NCI-H1092 (cell line): ENCODE measurements at places on chromosomes 2 and 18.

- no peak for DNase-seq
Observed at GRCh38 chr2:114543236-114543766, 100.9 kb downstream of the DPP10 start.

GRCh38 chr18:41972067-41972925, 17.3 kb downstream of the PIK3C3 start:
- no peak for DNase-seq

- no peak for DNase-seq
Observed at GRCh38 chr18:2134364-2134763, 436.9 kb downstream of the METTL4 start.

DNA sequence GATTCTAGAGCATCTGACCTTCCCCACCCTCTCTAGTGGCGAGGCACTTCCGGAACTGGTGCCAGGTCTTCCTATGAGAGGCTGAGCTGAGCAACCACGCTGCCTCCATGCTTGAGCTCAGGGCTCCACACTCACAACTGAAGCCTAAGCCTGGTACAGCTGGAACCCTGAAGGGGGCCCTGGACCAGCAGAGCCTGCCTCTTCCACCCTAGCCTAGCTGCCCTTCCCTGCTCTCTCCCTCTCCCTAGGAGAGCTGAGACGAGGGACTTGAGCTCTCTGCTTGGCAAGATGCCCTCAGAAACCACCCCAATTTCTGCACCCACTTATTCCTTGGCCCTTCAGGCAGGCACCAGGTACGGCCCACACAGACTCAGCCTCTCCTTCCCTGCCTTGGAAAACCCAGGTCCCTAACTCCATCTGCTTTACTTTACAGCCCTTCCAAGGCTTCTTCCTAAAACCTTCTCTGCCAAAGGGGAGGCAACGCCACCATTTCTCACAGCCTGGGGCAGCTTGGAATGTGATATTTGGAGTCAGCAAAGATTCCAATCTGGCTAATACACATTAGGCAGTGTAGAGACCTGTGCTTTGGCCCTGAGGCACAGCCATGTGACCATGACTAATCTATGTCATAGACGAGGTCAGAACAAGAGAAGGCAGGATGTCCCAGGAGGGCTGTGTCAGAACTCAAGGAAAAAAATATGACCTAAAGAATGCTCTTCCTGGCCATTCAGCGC, 18.8 kb downstream of the COX7A2L start:
- no peak for DNase-seq

DNA sequence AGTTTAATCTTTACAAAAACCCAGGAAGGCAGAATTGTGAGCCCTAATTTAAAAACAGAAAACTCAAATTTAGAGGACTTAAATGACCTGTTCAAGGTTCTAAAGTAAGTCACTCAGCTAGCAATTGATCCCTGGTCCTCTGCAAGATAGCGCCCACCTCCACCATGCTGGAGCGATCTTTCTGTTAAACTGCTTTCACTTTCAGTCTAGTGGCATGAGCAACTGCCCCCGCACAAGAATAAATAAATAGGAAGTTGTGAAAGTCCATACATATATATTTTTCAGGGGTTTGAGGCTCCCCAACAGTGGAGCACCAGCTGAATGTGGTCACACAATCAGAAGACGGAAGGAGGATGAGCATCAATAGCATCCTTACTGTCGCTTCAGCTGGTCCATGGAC, 217.9 kb downstream of the NAPG start:
- DNase-seq: no peak

- DNase-seq: no peak
Observed at GRCh38 chr2:71340176-71340575, 8.6 kb downstream of the ZNF638 start.

GRCh38 chr18:51503351-51503750, 305.9 kb upstream of the MEX3C start:
- DNase-seq: no peak

- no peak for DNase-seq
Observed at GRCh38 chr2:106857882-106858478, 28.0 kb downstream of the ST6GAL2 start.

GRCh38 chr2:67039517-67040103, 357.5 kb upstream of the ETAA1 start:
- DNase-seq: no peak

DNA sequence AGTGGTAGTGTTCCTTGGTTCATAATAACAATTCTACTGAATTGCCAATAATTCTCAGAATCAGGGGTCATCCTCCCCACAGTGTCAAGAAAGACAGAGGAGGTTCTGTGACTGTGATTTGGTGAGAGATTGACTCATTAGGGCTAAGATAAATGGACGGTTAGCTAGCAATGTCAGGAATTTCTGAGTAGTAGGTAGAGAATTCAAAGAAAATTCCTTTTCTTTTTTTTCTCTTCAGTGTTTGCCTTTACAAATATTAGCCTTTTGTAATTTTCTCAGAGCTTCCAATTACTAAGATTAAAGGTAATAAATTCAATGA, 16.8 kb upstream of the CRIM1 start:
- DNase-seq: no peak

GRCh38 chr2:66577321-66578053, 142.6 kb downstream of the MEIS1 start:
- no peak for DNase-seq

DNA sequence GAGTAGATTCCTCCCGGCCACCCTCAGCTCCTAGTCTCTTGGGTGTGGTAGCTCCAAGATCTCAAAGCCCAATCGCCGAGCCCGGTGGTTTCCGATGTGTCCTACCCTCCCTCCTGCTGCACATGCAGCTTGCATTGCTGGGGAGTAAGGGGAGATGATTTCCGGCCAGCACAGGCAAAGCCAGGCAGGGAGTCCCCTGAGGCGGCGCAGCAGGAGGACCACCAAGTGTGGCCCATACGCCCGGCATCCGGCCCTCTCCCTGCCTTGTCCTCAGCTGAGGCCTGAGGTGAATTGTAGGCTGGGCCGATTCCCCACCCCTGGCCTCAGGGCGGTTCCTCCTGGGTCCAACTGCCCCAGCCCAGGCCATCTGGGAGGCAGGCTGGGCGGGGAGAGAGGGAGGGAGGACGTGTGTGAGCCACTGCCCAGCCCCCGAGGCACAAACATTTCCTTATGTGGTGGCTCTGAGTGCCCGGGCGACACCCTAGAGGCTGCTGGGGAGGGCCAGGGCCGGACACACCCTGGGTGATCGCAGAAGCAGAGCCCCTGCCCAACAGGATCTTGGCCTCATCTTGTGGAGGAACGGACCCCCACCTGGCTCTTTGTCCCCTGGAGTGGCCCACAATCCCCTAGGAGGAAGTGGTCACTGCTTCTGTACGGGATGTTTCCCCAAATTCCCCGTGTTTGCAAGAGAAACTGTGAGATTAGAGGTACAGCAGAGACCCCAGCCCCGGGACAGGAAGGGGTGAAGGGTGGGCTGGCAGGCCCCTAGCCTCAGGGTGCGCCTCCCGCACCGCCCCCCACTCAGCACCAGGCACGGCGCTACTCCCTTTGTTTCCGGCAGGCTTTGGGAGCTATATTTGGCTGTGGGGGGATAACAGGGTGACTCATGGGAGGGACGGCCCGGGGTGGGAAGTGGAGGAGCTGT, 41.9 kb upstream of the PTMA start:
- DNase-seq: no peak

DNA sequence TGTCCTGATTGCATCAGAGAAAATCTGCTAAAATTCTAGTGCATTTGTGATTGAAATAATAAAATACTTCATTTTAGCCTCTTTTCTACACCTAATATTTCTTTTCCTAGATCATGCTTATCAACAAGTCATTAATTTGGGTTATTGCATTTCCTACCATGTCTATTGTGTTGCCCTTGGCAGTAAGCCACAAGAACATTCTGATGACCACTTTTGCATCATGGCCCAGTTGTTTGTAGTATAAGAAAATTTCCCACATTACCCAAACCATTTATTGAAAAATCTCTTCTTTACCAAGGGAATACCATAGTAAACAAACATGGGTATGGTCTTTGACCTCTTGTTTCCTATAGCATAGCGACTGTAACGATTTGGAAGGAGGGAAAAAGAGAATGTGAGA, 76.3 kb downstream of the R3HDM1 start:
- no peak for DNase-seq

DNA sequence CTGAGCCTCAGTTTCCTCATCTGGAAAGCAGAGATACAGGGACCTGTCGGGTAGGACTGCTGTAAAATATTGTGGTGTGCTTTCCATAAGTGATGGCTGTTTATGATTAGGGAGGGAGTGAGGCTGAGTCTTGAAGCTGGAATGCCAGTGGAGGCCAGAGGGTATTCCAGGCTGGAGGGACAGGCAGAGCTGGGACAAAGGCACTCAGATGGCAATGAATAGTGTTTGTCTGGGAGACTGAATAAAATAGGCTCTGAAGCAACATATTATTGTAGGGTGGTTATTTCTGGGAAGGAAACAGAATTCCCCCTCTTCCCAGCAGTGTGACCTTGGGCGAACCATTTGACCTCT, 120.7 kb downstream of the INHBB start:
- no peak for DNase-seq

DNA sequence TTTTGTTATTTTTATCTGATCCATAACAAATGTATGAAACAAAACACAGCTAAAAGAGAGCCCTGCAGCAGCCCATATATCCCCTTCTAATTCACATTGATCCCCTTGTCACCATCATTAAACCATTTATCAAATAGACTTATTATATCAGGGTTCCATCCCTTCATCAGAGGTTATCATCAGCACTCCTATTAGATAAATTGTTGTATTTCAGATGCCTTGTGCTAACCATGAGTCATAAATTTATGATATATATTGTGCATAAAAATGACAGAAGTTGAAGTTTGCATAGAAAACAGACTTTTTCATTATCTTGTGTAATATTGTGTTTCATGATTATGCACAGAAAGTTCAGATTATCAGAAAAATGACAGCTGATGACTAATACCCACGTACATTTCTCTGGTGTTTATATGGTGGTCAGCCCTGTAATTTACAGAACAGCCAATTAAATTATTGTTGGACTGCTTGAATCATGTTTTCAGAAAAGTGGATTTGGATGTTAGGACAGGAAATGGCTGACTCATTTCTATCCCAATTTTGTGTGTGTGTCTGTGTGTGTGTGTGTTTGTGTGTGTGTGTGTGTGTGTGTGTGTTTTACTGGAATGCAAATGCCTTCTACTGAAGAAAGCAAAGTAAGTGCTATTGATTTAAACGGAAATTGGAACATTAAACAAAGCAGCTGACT, 80.9 kb downstream of the PPP1R1C start:
- DNase-seq: no peak

- no peak for DNase-seq
Observed at GRCh38 chr2:74020702-74021406, 36.1 kb downstream of the TET3 start.

DNA sequence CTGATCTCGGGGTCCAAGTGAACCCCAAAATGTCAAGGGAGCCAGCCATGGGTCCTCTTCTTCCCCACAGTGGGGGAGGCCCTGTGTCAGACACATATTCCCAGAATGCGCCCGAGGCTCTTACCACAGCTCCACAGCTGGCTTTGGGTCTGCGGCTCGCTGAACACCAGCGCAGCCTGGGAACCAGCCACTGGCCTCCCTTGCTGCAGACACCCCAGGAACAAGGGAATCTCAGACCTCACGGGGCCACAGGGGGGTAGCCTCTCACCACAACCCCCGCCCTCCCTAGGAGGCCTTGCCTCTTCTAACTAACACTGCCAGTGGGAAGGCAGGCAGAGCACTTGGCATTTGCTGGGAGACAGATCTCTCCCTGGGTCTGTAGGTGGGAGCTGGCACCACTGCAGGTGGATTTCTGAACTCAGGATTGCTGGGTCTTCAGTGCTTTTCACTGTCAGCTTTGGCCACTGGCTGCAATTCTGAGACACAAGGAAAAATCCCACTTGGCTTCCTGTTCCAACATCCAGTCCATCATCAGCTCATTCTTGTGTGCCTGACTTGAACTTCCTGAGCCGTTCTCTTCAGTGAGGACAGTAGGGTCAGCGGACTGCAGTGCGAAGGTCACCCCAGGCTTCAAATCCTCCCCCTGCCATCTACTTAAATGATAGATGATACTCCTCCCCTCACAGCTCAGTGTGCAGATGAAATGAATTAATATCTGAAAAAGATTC, 128.7 kb downstream of the CAPN13 start:
- DNase-seq: no peak

- no peak for DNase-seq
Observed at GRCh38 chr2:15348636-15349035, 212.5 kb downstream of the NBAS start.

DNA sequence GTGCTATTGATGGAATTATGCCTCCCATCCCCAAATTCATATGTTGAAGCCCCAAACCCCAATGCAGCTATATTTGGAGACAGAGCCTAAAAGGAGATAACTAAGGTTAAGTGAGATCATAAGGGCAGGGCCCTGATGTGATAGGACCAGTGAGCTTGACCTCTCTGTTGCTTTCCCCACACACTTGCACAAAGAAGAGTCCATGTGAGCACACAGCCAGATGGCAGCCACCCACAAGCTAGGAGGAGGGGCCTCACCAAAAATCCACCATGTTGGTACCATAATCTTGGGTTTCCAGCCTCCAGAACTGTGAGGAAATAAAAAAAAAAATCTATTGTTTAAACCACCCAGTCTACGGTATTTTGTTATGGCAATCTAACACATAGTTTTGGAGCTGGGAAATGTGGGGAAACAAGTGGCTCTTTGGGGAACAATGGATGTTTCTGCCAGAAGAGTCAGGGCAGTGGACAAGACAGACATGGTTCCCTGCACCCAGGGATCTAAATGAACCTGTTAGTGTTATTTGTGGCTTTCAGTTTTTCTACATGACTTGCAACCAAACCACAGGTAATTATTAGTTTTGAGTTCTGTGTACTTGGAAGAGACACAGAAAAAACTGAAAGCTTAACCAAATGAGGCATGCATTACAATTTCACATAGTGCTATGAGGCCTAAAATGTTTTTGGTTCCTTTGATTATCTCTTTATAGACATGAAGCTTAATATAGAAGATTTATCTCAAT, 259.1 kb downstream of the LTBP1 start:
- no peak for DNase-seq

- no peak for DNase-seq
Observed at GRCh38 chr2:126990200-126990599, 91.5 kb downstream of the TEX51 start.

DNA sequence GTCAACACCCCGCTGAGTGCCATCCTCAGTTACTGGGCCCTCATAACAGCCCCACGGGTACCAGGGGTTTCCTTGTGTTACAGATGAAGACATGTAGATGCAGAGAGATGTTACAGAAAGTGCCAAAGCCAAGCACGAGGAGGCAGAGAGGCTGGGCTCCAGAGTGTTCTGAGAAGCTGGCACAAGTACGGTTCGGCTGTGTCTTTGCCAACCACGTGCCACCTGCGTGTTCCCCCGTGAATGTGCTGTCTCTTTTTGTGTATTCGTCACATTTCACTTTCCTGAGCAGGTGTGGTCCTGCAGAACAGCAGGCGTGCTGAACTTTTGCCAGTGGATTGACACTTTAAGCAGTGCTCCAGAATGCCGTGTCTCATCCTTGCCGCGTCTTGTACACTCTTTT, 124.6 kb downstream of the NCK2 start:
- DNase-seq: no peak

- DNase-seq: no peak
Observed at GRCh38 chr2:83971547-83971946, 487.5 kb downstream of the SUCLG1 start.

- DNase-seq: no peak
Observed at GRCh38 chr2:64212801-64213321, 68.6 kb upstream of the PELI1 start.
